ENCODE measurements at places on chromosomes 2 and 18.

GRCh38 chr2:129769185-129769991 lies 210.1 kb upstream of the RAB6C start:
- DNase-seq = no peak

DNA sequence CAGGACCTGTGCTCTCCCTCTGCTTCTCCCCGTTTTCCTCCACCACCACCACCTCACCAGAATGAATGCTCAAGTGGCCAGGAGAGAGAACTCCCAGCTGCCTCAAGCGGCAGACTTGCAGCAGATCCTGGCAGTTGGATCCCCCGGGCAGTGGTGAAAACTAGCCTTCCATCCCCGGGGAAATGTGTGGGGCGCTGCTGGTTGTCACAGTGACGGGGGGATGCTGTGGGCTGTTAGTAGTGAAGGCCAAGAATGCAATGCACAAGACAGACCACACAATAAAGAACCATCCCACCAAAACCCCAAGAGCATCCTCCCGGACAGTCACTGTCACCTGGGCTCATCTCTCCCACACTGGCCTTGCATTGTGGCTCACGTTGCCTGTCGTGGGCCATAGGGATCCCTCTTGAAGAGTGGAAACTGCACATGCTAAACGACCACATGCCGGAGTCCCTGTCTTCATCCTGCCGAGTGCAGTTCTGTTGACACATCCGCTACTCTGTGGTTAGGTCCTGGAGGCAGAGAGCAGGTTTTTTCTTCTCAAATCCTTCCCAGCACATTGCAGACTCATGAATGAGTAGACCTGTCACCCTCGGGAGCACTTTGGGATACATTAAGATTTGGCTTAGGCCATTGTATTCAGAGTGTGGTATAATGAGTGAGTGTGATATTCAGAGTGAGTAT lies 13.5 kb downstream of the SPATA3 start:
- DNase-seq = no peak

DNA sequence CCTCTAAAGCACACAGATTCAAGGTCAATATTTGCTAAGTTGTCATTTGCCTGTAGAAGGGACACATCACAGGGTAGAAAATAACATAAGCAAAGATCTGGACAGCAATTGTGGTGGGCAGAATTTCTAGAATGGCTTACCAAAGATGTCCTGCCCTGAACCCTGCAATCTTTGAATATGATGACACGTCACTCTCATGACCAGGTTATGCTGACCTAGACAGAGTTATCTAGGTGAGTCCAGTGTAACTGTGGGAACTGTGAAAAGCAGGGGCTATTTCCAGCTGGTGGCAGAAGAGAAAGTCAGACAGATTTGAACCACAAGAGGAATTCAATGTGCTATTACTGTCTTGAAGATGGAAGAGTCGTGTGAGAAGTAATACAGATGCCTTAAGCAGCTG lies 112.3 kb upstream of the CNGA3 start:
- DNase-seq = no peak

GRCh38 chr18:39594206-39594605 lies 2028.6 kb upstream of the CELF4 start:
- no peak for DNase-seq

GRCh38 chr2:120428748-120429147 lies 82.8 kb downstream of the INHBB start:
- DNase-seq = no peak

- DNase-seq = no peak
Measured at GRCh38 chr2:128593879-128594650, 275.4 kb upstream of the HS6ST1 start.

DNA sequence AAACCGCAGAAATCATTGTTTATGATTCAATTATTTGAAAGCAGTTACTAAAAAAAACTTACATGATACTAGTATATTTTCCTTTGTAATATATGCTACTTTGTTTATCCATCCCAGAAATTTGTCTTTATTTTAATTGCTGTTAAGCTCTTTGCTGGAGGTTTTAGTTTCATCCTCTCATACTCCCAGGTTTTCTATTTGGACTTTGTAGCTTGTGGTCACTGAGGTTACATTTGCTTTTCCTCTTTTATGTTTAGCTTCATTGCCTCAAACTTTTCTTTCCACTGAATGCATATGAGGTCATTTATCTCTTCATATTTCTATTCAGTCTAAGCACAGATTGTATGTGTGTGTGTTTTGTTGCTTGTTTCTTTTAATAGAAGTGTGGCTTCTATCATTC lies 89.9 kb downstream of the ERBB4 start:
- no peak for DNase-seq

GRCh38 chr2:102251042-102251848 lies 60.1 kb upstream of the IL1RL1 start:
- DNase-seq = no peak

GRCh38 chr2:11788461-11789124 lies 42.2 kb downstream of the LPIN1 start:
- DNase-seq = no peak

GRCh38 chr18:74632351-74632679 lies 34.6 kb downstream of the ZNF407 start:
- no peak for DNase-seq

GRCh38 chr2:47403609-47404193 lies 745 bp downstream of the MSH2 start:
- no peak for DNase-seq

- no peak for DNase-seq
Measured at GRCh38 chr18:66534110-66534509, 69.8 kb downstream of the CDH19 start.

DNA sequence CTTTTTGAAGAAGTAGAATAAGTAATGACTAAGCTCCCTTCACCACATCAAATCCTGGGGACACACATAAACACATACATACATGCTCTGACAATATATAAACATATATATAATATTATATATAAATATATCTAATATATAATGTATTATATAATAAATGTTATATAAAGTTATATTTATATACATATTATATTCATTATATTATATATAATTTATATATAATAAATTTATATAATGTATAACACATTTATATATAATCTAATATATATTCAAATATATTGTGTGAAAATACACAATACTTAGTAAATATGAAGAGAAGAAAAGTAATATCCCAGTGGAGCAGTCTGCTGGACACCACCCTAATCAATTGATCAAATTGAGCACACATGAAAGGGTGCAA lies 2177.9 kb upstream of the CELF4 start:
- DNase-seq = no peak

DNA sequence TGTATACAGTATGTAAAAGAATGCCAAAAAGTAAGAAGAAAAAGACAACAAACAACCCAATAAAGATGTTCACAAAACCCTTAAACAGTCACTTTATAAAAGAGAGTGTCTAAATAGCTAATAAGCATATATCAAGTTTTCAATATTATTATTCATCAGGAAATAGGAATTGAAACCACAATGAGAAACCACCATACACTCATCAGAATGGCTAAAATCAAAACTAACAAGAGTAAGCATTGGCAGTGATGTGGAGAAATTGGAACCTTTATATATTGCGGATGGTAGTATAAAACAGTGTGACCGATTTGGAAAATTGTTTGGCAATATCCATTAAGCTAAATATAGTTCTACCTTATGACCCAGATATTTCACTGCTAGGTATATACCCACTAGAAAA lies 20.5 kb upstream of the TGFA start:
- DNase-seq = no peak

DNA sequence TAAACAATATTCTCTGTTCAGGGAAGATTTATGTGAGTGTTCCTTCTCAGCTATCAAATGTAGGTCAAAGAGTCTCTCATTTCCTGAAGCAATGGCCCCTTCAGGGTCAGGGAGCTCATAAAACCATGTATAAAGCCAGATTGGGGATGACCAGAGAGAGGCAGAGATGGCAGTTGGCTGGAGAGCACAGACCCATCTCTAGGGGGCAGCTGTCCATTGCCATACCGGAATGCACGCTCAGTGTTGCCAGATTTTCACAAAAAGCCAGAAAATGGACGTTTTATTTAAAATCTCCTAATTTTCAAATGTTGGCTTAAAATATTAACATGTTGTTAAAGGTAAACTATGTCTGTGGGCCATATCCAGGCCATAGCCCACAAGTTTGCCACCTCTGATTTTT lies 1920.7 kb upstream of the CELF4 start:
- DNase-seq = no peak

DNA sequence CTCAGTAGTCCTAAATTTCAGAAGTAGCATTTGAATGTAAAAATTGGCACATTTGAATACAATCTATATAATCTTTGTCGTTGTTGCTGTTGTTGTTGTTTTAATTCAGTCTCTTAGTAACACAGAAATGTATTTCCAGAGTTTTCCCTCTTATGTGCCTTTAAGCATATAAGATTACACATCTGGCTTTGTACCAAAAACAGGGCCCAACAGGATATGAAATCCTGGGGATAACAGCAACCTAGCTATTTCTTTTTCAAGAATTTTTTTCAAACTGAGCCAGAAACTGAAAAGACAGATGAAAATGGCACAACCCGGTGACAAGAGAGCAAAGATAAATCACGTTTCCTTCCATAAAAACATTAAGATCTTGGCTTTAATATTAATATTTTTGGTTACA lies 906.7 kb downstream of the NRXN1 start:
- no peak for DNase-seq

DNA sequence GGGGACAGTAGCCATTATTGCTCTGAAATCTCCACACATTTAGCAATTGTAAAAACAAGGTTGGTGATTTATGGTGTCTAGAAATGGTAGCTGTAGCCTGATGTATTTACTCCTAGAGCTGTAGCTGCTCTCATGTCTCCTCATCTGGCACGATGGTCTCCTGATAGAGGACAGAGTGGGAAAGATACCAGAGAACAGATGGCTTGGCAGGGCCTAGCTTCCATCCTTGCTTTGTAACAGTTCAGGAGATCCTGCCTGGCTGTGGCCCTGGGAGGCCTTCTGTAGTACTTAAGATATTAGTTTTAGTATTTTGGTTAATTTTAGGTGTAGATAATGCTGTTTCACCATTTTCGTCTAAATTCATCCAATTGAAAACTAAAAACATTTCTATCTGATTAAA lies 6.7 kb downstream of the ATG16L1 start:
- no peak for DNase-seq

DNA sequence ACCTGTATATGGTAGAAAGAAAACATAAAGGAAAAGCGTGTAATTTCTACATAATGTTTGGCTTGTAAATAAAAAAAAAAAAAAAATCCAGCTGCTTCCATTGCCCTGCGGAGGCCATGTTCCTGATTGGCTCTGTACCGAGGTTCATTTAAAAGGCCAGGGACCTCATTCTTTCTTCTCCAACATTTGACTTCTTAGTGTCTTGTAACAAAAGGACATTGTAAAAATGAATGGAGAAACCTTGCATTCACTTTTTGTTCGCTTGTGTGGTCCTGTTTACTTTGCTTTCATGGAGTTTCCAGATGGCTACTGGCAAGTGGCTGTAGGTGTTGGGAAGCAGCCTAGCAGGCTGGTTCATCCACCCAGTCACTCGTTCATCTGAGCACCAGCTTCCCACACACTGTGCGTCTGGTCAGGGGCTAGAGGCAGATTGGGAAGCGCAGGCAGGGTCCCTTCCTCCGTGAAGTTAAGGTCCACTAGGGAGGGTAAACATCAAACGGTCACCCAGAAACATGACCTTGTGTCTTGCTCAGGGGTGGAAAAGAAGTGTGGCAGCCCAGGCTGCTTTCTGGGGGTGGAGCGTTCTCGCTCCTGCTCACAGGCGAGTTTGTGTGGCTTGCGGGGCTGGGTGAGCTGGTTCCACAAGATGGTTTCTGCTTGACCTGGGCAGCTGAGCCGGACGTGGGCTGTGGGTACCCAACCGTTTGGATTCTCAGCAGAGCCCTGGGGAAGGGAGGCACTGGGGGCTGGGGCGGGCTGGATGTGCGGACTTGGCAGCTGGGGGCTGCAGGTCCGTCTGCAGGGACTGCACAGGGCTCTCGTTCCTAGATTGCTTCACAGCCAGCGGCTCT lies 260.7 kb downstream of the AGAP1 start:
- no peak for DNase-seq

DNA sequence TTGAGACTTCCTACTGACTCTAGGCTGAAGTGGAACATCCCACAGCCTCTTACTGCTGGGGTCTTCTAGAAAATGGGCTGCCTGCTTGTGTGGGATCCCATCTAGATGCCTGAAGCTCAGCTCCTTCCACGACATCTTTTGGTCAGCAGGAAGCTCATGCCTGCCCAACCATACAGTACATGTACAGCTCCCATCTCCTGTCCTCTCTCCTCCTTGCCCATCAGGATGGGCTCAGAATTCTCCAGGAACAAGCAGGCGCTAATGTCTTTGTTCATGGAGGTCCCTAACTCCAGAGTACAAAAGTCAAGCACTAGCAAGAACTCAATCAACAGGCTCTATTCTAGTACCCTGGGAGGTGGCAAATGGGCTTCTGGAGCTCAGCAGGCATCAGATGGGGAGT lies 31.7 kb upstream of the GPR17 start:
- no peak for DNase-seq

DNA sequence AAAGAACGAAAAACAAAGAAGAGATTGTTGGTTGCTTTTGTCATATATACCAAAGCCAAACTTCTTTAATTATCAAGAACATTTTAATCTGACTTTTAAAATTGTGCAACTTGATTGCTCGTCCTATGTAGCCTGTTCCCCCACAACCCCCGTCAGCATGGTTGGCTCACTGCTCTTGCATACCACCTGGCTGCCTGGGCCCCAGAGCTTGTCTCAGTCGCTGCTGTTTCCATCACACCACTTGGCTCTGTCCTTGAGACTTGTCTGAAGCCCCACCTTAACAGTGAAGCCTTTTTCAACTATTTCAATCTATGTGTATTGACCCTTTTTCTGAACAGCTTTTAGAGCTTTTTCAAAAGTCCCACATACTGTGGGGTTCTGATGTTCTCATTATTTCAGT lies 270.8 kb downstream of the ZNF407 start:
- DNase-seq = no peak

DNA sequence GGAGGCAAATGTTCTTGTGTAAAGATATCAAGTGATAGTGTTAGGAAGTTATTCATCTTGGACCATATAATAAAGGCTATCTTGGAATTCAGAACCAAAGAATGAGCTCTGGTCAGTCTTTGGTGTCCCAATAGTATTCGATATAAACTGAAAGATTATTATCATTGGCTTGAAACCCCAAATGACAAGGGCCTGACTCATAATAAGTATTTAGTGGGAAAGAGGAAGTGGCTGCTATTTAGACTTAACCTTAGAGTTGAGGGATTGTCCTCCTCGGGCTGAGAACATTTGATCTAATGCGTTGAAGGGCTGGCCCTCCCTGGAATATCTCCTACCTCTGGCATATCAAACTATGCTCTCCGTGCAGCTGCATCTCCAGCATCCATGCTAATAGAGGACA lies 67.5 kb downstream of the CDH20 start:
- DNase-seq = no peak

GRCh38 chr2:4358837-4359236 lies 655.5 kb downstream of the DCDC2C start:
- no peak for DNase-seq

All from stimulated activated CD8-positive, alpha-beta memory T cell treated with anti-CD3 and anti-CD28 coated beads, Interleukin-2, amount 100 ng/mL, for 1 hour (primary cell).